ENCODE measurements at places on chromosomes 12 and 14.
A peak's percentile ranks its signal among the peaks of the same experiment; 100 is the strongest.

GRCh38 chr12:111937429-111937828 is 75.5 kb downstream of the TMEM116 start:
- DNase-seq, result no peak

DNA sequence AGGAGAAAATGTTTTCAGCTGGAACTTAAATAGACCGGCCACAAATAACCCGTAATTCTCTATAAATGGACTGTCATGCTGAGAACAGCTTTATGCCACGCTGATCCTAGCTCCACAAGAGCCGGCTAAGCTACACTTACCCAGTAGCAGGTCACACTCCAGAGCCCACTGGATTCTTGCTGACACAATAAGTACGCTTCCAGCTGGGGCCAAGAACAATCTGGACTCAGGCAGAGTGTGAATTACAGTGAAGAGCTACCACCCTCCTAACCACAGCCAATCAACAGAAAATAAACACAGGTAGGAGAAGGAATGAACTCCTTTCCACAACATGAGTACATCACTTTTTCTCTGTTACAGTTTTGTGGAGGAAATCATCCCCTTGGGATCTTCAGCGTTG is 531.3 kb downstream of the GALC start:
- DNase-seq, result peak; percentile 80

- no peak for DNase-seq
These were observed 131.1 kb downstream of the KSR2 start for GRCh38 chr12:117837737-117838050.

DNA sequence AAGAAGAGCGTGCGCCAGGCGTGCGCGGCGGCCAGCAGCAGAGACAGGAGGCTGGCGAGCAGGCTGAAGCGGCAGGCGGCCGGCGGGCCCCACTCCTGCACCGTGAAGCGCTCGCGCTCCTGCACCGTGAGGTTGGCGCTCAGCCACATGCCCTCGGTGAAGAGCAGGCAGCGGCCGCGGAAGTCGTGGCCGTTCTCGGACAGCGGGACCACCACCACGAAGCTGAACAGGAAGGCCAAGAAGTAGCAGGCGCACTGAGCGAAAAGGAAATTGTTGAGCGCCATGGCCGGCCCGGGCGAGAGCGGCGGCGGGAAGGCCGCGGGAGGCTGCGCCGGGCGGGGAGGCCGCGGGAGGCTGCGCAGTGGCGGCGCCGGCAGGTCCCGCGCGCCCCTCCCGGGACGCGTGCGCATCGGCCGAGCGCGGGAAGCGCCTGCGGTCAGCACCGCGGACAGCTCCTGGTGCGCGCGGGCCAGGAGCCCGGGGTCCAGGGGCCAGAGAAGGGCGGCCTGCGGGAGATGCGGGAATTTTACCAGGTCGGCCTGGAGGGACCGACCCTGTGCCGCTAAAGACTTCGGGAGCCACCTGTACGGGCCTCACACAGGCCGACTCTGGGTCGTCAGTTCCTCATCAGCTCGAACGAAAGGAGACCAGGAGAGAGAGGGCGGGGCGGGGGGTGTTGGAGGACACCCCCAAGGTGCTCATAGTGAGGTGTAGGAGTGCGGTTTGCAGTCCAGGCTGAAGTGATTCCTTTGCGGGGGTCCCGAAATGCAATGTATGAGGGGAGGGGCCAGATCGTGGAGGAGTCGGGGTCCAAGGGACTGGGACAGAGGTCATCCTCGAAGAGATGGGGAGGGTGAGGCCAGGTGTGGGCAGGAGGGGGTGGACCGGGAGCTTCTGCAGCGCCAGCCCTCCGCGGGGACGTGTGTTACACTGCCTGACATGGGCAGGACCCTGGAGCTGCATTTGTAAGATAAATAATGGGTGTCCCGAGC is at the start of gene TMEM179:
Gene TMEM179 (minus strand): TSS at position 315 of the 992 bp plus-strand sequence. CDS start 31 bp downstream, at position 284.
- DNase-seq, result peak; percentile 61

DNA sequence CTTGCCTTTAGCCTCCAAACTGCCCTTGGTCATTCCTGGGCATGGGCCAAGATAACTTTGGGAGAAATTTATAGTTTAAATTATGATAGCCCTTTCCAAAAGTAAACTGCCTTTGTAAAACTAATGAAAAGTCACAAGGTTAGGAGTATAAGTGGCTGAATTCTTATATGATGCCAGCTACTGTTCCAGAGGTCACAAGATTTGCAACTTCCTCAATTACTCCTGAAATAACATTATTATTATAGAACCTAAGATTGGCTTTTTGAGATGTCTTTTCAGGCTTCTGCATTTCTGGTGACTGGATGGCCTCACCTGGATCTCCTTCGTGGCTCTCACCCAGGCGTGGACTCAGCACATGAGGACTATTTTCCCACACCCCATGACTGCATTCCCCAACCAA is 55.0 kb downstream of the OSBPL8 start:
- DNase-seq, result no peak

DNA sequence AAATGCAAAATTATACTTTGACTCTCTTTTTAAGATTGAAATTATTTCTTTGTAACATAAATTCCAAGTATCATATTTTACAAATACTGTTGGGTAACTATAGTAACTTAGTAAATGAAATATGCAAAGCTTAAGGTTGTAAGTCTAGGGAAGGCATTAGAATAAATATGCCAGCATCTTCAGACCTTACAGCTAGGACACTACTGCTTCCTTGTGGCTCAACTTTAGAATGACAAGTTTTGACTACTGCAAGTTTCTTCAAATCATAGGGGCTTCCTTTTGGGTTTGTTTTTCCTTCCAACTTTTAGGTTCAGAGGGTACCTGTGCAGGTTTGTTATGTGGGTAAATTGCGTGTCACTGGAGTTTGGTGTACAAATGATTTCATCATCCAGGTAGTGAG is 17.7 kb upstream of the ANP32D start:
- no peak for DNase-seq

DNA sequence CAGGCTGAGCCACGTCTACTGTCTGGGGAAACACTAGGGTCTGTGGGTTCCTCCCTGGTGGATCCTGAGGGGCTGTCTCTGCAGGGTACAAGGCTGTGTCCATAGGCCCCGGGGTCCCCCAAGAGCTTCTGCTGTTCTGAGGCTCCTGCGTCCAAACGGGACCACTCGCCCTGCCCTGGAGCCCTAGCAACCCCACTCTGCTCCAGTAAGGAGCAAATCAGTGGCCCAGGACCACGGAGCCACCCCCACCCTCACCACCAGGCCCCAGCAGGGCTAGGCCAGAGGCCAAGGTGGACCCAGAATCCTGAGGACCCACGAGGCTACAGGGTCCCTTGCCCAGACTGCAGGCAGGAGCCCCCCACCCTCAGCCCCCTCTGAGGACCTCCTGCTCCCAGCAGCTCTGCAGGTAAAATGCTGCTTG is 75.1 kb upstream of the GALNT9 start:
- DNase-seq, result no peak

DNA sequence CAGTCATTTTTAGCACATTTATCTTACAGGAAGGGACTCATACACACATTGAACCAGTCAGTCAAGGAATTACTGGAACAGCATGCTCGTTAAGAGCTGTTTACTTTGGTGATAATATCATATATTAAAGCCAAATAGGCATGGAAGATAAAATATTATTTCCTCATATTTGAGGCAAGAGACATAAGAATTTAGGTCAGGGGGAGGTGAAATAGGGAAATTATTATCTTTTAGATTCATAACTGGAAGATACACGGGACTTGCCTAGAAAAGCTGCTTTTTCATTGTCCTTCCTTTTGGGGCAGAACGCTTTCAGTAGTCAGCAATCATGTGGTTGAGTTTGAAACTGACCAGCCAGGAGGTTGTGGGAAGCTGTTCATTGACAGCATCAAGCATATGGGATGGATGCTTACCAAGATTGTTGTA is 72.5 kb downstream of the NTN4 start:
- DNase-seq, result no peak

DNA sequence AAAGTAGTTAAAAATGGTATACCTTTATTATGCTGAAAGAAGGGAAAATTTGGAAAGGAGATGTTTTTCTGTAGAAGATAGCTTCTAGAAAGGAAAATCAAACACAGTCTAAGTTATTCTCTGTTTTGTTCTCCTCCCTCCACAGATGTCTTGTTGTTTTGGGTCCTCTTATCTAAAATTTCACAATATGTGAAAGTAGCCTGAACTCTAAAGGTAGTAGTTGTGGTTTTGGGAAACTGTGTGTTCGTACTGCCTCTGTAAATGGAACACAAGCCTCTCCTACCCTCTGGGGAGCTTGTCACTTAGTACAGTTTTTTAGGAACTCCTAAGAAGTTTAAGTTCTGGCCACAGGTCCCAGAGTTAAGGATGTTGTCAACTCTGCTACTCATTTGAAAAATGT is 112.6 kb downstream of the CRADD start:
- DNase-seq, result no peak

GRCh38 chr14:66677780-66678179 is 169.8 kb downstream of the GPHN start:
- DNase-seq, result no peak

DNA sequence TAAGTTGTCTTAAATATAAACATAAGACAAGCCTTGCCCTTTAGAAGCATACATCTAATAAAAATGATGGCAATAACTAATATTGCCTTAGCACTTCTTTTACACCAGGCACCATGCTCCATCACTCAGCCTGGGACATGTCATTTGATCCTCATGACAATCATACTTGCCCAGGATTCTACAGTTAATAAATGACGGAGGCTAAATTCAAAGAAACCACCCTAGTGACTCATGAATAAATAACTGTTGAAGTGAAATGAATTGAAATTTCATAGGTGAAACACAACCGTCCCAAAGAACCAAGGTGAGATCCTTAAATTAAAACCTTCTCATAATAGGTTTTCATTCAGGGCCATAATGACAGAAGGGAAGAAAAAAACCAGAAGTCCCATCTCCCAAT is 89.5 kb downstream of the GRIN2B start:
- no peak for DNase-seq

GRCh38 chr14:79544698-79545070 is 666.6 kb downstream of the DIO2 start:
- DNase-seq, result no peak

- no peak for DNase-seq
These were observed 366 bp downstream of the LPCAT3 start for GRCh38 chr12:7017870-7018349.

- DNase-seq, result no peak
These were observed 412.8 kb upstream of the MGAT4C start for GRCh38 chr12:86669010-86669409.

GRCh38 chr12:128619263-128619662 is 204.5 kb downstream of the SLC15A4 start:
- DNase-seq, result no peak

DNA sequence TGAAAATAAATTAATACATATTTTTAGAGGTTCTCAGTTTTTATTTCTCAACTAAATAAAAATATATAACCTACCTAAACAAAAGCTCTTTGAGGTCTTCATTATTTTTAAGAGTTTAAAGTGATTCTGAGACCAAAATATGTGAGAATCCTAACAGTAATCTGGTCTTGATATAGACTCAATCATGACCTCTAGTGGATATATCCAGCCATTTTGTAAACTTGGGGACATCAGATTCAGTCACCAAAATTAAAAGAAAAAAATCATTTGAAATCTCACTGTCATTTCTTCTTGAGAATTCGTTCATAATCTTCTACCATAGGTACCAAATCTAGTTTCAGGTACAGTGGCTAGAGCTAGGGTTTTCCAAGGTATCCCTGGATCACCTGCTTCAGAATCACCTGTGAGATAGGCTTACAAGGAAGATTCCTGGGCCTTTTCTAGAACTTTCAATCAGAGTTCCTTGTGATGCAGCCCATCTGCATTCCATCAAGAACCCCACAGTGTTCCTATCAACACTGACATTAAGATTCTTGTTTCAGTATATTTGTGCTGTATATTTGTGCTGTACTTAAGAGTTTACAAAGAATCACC is 214.9 kb downstream of the ADAMTS20 start:
- no peak for DNase-seq

DNA sequence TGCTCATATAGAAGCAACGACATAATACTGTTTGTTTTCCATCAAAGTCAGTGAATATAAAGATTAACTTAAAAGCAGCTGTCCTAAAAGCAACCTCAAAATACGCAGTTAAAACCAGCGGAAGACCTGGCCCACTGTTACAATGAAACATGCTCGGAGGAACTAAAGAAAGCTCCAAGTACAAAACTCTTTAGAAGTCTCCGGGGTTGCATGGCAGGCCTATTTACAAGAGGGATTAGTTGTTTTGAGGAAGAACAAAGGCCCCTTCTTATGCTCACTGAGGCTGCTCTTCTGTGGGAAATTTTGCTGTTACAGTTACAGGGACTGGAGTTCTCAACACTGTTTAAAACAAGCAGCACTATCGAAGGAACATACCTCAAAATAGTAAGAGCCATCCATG is 75.9 kb upstream of the C12orf71 start:
- DNase-seq, result no peak

DNA sequence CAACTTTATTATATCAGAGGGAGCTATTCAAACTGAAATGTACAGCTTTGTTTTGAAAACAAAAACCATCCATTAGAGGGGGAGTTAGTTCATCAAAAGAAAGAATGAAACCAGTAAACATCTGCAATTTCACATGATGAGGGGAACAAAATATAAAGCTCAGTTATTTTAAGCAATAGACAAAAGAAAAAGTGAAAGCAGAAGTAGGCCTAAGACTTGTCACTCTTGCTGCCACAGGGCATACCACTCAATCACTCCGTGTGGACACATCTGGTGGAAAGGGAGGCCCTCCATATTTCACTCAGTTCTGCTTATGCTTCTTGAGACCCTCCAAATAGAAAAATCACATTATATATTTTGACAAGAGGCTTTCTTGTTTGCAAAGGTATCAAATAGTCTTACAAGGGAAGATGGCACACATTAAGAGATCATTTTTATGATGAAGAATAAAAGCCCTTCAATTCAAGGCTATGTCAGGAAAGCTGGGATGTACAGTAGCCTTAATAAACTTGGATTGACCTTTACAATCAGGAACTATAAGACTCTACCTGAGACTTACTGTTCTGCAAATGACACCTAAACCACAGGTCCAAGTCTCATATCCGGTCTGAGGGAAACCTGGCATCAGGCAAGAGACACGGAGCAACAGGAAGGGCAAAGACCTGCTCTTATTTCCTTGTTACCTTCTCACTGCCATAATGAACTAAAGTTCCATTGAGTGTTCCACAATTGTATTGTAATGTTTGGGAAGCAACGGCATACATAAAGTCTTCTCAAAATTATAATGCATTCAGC is 222.5 kb upstream of the GRIP1 start:
- DNase-seq, result no peak

GRCh38 chr12:66090157-66090556 is 40.4 kb downstream of the LLPH start:
- DNase-seq, result no peak

GRCh38 chr12:6766651-6767349 is 637 bp downstream of the PTMS start:
- peak; percentile 68 for DNase-seq

- no peak for DNase-seq
These were observed 210.1 kb upstream of the DAAM1 start for GRCh38 chr14:58978343-58978742.
